ENCODE measurements at places on chromosomes 12 and 14. TPM values are rescaled to one million over a fixed set of nuclear protein-coding genes. Genes with fewer than 3 reads are reported as not detected.

DNA sequence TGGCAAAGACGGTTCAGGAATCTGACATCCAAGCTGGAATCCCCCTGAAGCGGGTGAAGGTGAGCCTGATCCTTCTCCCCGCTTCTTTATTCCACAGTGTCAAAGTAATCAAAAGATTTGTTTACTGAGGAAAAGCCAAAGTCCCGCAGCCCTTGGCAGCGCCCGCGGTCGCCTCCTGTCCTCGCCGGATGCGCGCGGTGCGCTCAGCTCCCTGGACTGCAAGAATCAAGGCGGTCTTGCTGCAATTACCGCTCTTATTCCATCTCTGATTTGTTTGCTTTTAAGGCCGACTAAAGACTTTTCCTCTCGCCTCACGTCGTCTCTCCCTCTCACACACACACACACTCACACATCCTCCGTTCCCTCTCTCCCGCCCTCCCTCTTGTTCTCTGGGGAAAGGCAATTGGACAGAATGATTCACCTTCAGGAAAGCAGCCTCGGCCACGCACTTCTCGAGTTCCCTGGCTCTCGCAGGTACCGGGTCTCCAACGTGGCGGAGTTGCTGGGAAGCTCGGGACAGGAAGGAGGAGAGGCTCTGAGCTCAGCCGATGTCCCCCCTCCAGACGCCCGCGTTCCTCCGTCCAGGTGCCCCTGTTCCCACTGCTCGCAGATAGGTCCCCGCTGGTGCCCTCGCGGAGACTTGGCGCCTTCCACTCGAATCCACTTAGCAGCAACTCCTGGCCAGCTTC, 68.6 kb upstream of the USP15 start:
- no peak for DNase-seq

DNA sequence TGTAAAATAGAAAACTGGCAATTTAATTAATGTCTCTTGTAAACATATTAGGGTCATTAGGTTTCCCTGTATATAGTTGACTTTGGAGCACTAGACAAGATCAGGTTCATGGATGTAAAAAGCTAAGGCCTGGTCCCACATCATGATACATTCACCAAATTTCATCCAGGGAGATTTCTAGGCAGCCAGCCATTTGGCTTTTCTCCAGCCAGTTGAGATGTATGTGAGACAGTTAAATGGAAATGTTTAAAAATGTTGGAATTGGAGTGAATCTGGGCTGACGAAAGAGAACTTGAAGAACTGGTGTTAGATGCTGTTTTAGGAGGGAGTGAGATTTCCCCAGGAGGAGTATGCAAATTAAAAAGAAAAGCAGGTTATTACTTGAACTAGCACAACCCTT, 41.8 kb upstream of the CLEC14A start:
- DNase-seq = no peak

GRCh38 chr12:94640134-94640928, 10.0 kb downstream of the TMCC3 start:
- DNase-seq = no peak

GRCh38 chr12:56119361-56119796, 1.3 kb downstream of the ZC3H10 start:
- peak; percentile 87 for DNase-seq

- DNase-seq = no peak
Observed at GRCh38 chr12:39355841-39356240, 87.1 kb downstream of the KIF21A start.

DNA sequence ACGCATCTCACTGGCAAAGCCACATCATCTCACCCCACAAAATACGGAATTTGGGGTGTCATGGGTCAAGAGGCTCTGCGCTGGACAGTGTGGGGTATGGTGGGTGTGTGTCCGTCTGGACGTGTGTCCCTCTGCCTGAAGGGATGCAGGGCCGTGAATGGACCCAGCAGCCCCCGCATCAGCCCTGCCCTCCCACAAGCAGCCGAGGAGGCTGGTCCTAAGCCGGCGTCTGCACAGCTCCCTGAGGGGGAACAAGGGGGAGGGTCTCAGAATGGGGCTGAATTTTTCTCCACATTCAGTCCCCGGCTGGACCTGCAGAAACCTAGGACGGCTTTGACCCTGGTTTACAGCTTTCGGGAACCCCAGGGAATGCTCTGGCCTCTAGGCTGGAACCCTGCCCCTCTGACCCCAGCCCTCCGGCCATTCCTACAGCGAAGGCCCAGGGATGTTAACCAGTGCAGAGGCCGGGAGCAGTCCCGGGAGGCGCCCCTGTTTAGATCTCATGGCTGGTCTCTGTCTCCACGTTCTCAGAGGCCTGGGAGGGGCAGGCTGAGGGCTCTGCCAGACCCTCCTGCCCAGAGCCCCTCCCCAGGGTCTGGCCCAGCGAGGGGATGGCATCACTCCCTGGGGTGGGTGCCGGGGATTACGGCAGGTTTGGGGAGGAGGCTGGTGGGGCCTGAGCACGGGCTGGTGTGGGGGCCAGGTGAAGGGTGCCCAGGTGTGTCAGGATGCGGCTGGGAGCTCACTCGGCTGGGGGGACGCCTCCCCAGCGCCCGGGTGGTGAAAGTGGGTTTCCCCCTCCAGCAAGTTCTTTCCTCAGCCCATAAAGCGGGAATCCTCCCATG, 156.5 kb upstream of the C14orf180 start:
- no peak for DNase-seq

DNA sequence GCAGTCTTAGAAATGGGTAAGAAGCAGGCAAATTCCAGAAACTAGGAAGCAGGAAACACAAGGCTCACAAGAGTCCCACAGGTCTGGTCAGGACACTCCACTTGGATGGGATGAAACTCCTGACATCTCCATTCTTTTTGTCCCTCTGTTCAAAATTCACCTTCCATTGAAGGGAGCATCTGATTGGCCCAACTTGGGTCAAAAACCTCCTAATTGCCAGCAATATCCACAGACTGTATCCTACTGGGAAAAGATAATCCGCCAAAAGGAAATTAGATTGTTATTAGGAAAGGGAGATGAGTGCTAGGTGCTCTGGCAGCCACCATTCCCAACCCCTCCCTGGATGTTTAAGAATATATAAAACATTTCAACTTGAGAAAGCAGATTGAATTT, 256.9 kb downstream of the ZFP36L1 start:
- DNase-seq = no peak

GRCh38 chr12:111173836-111174235, 195.1 kb downstream of the PHETA1 start:
- DNase-seq = no peak

DNA sequence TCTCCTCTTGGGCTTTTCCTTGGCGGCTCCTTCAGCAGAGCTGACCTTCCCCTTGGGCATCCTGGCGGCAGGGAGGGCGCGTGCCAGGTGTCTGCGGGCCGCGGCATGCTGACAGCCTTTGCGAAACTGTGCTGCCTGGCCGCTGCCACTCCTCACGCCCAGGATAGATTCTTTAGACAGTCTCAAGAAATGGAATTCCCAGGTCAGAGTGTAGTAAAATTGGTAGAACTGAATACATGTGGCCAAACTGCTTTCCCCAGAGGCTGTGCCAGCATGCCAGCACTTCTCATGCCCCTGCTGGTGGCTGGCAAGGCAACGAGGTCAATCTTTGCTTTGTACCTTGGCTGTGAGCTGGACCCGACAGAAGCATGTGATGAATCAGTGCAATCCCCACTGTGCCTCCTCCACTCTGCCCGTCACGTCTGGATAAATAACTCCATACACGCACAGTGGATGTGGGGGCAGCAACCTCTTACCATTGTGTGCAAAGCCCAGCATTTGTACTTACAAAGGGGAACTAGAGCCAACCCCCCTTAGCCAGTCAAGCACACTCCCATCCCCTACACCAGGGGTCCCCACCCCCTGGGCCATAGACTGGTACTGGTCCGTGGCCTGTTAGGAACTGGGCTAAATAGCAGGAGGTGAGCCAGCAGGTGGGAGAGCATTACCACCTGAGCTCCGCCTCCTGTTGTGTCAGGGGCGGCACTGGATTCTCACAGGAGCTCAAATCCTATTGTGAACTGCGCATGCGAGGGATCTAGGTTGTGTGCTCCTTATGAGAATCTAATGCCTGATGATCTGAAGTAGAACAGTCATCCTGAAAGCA, 90.9 kb downstream of the ACTN1 start:
- DNase-seq = no peak

DNA sequence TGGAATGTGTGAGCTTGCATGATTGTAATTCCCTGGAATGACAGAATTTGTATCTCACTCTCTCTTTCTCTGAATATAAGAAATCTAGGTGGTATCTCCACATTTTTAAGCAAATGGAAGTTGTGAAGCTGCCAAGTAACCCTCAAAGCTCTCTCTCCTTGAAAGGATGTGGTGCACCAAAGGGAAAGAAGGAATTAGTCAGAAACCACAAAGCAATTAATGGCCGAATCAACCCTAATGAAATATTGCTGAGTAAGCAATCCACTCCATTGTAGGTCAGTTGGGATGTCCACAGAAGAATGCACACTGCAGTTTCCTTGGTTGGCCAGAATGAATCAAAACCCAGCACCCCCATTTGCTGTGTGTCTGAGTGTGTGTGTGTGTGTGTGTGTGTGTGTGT, 153.5 kb downstream of the KCNA5 start:
- DNase-seq = no peak

- no peak for DNase-seq
Observed at GRCh38 chr12:106090591-106091445, 47.9 kb downstream of the NUAK1 start.

The MGP gene
- total RNA-seq = not detected

The CD163 gene
- total RNA-seq = not detected

GRCh38 chr12:76259660-76260389, 88.4 kb downstream of the BBS10 start:
- DNase-seq = no peak

GRCh38 chr12:62434494-62435302, 31.9 kb upstream of the MON2 start:
- DNase-seq = no peak

GRCh38 chr12:76340680-76341435, 7.4 kb downstream of the BBS10 start:
- no peak for DNase-seq

DNA sequence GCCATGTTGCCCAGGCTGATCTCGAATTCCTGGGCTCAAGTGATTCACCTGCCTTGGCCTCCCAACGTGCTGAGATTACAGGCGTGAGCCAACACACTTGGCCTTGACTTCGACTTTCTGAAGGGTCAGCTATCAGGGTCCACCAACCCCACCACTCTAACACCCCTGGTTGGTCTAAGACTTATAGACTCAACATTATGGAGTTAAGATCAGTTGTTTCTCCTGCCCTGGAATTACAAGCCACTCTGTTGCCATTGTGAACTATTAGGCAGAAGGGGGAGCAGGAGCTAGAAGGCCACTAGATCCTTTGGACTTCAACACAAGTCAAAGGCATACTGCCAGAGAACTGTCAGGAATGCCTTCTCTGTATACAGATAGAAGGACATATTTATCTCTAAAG, 1.9 kb upstream of the PSMB11 start:
- DNase-seq = no peak

The DPF3 gene
- not detected for total RNA-seq

Data from NCI-H460 (cell line).